Gastrocnemius medialis (tissue), 4 donors: ENCODE measurements at places on chromosomes 6 and 20. TPM values are rescaled to one million over a fixed set of nuclear protein-coding genes. Genes with fewer than 3 reads are reported as not detected.

The C6orf58 gene
- total RNA-seq: not detected

The TAGAP gene
- total RNA-seq: 0.44 TPM

The OR2B6 gene
- not detected for total RNA-seq

The COL20A1 gene
- total RNA-seq: not detected

The HLA-DMA gene
- 7.5 TPM for total RNA-seq

The KCNK5 gene
- total RNA-seq: 0.22 TPM

The VGLL2 gene
- 10.3 TPM for total RNA-seq

The RUNX2 gene
- 0.78 TPM for total RNA-seq

The HRH3 gene
- not detected for total RNA-seq

The C20orf141 gene
- total RNA-seq: not detected

The DNAH8 gene
- total RNA-seq: not detected

The SLC17A2 gene
- 0.11 TPM for total RNA-seq

The BPI gene
- not detected for total RNA-seq

The HDGFL1 gene
- not detected for total RNA-seq

The SRC gene
- total RNA-seq: 1.5 TPM

The DDRGK1 gene
- total RNA-seq: 71.7 TPM

The SRSF12 gene
- total RNA-seq: 0.33 TPM

The ERVFRD-1 gene
- not detected for total RNA-seq

The C20orf202 gene
- total RNA-seq: not detected

The ELMO2 gene
- total RNA-seq: 57.1 TPM

The GRM4 gene
- 0.03 TPM for total RNA-seq

The FAM209A gene
- total RNA-seq: not detected

The MUC21 gene
- not detected for total RNA-seq

The DACT2 gene
- total RNA-seq: not detected

The TSHZ2 gene
- 3.0 TPM for total RNA-seq

The CFB gene
- 13.8 TPM for total RNA-seq

The AVP gene
- not detected for total RNA-seq

The OLIG3 gene
- total RNA-seq: not detected

The OGFR gene
- total RNA-seq: 52.1 TPM

The ARMC12 gene
- 6.2 TPM for total RNA-seq

The ELOVL4 gene
- total RNA-seq: not detected

The TNF gene
- not detected for total RNA-seq

The TMEM200A gene
- not detected for total RNA-seq

The LRP11 gene
- total RNA-seq: 19.8 TPM

The COL12A1 gene
- total RNA-seq: 20.7 TPM

The PSMG4 gene
- 26.1 TPM for total RNA-seq

The TRDN gene
- 197 TPM for total RNA-seq

The RAET1E gene
- not detected for total RNA-seq

The FLRT3 gene
- total RNA-seq: 2.2 TPM

The LAMP5 gene
- total RNA-seq: not detected

The REM1 gene
- 1.1 TPM for total RNA-seq
